ENCODE measurements at places on chromosomes 2 and 18. TPM values are rescaled to one million over a fixed set of nuclear protein-coding genes. Genes with fewer than 3 reads are reported as not detected.

- no peak for DNase-seq
These were observed 94.2 kb upstream of the DLGAP1 start for GRCh38 chr18:4549164-4549872.

GRCh38 chr2:238954841-238955591 is 107.1 kb downstream of the TWIST2 start:
- DNase-seq: no peak

GRCh38 chr2:197926673-197927072 is 122.3 kb downstream of the PLCL1 start:
- no peak for DNase-seq

The TEX44 gene
- total RNA-seq: not detected

DNA sequence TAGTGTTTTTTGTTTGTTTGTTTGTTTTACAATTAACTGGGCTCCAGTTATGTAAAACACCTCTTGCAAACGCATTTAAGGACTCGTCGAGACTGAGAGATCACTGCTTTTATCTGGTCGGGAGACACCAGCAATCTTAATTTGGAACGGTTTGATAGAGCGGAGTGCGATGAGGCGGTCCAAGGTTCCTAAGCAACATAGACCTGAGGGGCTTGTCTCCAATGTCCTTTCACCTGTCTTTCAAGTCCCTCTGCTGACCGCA is 729 bp upstream of the SELENOI start:
- no peak for DNase-seq

GRCh38 chr2:134011936-134012586 is 241.8 kb upstream of the MGAT5 start:
- DNase-seq: no peak

DNA sequence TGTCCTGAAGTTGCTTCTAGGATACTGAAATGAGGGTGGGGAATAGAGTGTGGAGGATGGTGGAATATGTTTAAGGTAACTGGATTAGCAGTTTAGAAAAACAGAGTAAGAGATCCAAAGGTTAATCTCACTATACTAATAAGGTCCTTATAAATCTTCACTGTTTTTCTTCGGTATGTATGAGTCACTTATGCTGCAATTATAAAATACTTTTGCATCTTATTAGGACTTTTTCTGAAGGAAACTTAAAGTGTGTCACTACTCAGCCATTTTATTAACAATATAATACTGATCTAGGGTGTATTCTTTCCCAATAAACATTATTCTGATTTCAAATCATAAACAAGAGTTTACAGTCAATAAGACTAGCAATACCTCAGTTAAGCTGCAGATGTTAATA is 182.3 kb downstream of the ZNF521 start:
- no peak for DNase-seq

DNA sequence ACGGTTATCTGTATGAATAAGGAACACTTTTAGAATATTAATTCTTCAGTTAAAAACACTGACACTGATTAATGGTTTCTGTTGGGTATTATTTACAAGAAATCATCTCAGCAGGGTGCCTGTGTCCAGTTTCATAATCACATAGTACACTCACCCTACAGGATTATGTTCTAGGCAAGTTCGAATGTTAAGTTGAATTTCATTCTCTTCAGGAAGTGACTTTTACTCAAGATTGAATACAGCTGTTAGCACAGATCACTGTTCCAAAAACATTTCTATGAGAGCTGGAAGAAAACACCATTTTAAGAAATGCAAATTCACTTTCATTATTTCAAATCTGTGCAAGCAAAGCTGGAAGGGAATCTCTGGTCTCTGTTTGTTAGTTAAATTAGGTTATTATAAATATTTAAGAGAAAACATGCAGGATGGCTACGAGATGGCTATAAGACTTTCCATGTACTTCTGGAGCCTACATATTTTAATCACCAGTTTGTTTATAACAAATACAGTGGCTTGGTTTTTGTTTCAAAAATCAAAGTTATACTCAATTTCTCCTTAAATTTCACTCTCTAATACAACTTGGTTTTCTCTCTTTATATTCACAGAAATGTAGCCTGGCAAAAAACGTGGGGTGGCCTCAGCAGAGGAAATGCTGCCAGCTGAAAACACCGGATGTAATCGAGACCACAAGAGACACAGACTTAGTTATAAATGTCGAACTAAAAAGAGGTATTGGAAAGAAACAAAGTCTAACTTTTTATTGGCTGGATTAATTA is 65.8 kb downstream of the RBMS1 start:
- DNase-seq: no peak

The ARHGEF33 gene
- total RNA-seq: 0.14 TPM

DNA sequence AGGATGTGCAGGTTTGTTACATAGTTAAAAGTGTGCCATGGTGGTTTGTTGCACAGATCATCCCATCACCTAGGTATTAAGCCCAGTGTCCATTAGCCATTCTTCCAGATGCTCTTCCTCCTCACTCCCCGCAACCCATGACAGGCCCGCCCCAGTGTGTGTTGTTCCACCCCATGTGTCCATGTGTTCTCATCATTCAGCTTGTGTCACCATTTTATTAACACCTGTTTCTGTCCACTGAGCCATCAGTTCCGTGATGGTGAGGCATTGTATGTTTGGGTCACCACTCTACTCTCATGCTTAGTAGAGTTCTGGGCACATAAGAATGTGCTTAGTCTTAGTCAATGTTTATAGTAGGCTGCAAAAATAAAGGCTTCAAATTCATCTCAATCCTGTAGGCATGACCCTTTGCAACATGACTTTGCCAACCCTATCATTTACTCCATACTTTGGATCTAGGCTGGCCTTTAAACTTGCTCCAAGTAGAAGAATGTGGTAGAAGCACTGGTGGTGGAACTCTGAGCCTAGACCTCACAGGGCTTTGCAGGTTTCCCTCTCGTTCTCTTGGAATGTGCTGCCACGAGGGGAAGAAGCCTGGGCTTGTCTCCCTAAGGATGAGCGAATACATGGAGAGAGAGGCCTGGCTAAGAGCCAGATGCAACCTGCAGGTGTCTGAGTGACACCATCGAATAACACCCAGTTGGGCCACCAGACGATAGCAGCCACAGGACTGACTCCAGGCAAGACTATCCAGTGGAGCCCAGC is 161.5 kb downstream of the NAPG start:
- DNase-seq: no peak

GRCh38 chr2:239716536-239717318 is 308.4 kb downstream of the NDUFA10 start:
- DNase-seq: no peak
